ENCODE measurements at places on chromosomes 5 and 9. TPM values are rescaled to one million over a fixed set of nuclear protein-coding genes. Genes with fewer than 3 reads are reported as not detected.

GRCh38 chr5:102818345-102818744, 63.2 kb downstream of the PAM start:
- no peak overlapping the region for H3K27ac ChIP-seq
- H3K4me1 ChIP-seq: peaks cover 11% of the 10 kb centered on the region
- peak; percentile 14 for DNase-seq
- no peaks in the 10 kb centered on the region for H3K27me3 ChIP-seq
- H3K36me3 ChIP-seq: no peaks in the 10 kb centered on the region

- H3K4me3 ChIP-seq: no peak overlapping the region
- no peak for DNase-seq
- H3K27ac ChIP-seq: no peak overlapping the region
- H3K4me1 ChIP-seq: no peaks in the 10 kb centered on the region
- H3K27me3 ChIP-seq: no peaks in the 10 kb centered on the region
These were observed 33.1 kb upstream of the ORM1 start for GRCh38 chr9:114289571-114290481.

- no peaks in the 10 kb centered on the region for H3K36me3 ChIP-seq
- no peak overlapping the region for H3K27ac ChIP-seq
- H3K4me3 ChIP-seq: no peak overlapping the region
These were observed 29.9 kb downstream of the COL5A1 start for GRCh38 chr9:134671341-134672113.

GRCh38 chr5:55667938-55668337, 44.2 kb downstream of the SLC38A9 start:
- H3K36me3 ChIP-seq: no peaks in the 10 kb centered on the region
- no peak for DNase-seq
- H3K4me3 ChIP-seq: no peak overlapping the region
- H3K4me1 ChIP-seq: no peaks in the 10 kb centered on the region
- no peaks in the 10 kb centered on the region for H3K27me3 ChIP-seq

- H3K27me3 ChIP-seq: no peaks in the 10 kb centered on the region
- no peaks in the 10 kb centered on the region for H3K36me3 ChIP-seq
- H3K27ac ChIP-seq: peak overlapping the region; percentile 83
- H3K4me1 ChIP-seq: peaks cover 40% of the 10 kb centered on the region
- no peak for DNase-seq
- H3K4me3 ChIP-seq: peak overlapping the region; percentile 85
These were observed 860 bp upstream of the MARCHF6 start for GRCh38 chr5:10352430-10353240.

DNA sequence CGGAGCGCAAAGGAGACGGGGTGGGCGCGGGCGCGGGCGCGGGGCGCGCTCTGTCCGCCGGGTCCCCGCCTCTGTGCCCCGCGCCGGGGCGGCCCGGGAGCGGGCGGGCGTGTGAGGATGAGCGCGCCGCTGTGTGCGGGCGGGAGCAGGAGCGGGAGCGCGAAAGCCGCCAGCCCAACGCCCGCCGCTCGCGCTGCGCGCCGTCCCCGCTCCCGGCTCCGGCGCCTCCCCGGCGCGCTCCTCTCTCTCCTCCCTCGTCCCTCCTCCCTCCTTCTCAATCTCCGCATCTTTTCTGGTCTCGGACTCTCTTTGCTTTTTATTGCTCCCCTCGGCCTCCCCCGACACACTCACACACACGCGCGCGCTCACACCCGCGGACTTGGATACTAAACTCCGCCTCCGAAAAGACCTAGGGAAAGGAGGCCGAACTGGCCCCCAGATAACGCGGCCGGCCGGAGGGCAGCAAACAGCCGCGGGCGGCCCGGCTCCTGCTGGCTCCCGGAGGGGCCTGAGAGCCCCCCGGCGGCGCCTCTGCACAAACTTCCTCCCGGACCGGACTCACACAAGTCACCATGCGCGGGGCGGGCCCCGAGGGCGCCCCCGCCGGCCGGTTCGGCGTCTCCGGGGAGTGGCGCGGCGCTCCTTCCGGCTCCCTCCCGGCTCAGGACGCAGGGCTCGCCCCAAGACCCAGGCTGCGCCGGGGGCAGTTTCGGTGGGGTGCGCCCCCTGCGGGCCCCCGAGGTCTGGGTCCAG, at the start of gene FIBCD1:
Gene FIBCD1, minus strand, starts transcription at position 596 of the 753 bp plus-strand sequence. CDS start 640 bp downstream, outside the sequence.
- H3K4me1 ChIP-seq: peaks cover 12% of the 10 kb centered on the region
- H3K27ac ChIP-seq: no peak within 1 kb of the TSS
- H3K27me3 ChIP-seq: peaks cover 46% of the 10 kb centered on the region
- no peak within 1 kb of the TSS for H3K4me3 ChIP-seq
- no peak for DNase-seq

DNA sequence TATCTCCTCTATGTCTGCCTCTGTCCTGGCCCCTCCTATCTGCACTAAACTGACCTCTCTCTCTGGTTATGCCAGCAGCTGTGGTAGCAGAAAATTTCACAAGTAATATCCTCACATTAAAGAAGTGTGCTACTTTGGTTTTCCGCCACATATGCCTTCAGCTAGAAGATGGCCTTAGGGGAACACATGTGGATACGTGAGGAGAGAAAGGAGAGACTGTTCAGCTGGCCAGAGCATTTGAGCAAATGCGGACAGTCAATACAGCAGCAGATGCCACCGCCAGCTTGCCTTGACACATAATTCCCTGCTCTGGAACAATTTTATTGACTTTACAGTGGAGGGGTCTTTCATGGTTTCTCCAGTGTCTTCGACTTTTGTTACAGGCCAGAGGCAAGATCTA, 434.6 kb downstream of the TAF11L14 start:
- no peak for DNase-seq
- H3K36me3 ChIP-seq: no peaks in the 10 kb centered on the region
- no peak overlapping the region for H3K27ac ChIP-seq
- no peak overlapping the region for H3K4me3 ChIP-seq
- no peaks in the 10 kb centered on the region for H3K4me1 ChIP-seq

GRCh38 chr9:129108083-129108804, 2.3 kb downstream of the CRAT start:
- peaks cover 28% of the 10 kb centered on the region for H3K4me1 ChIP-seq
- no peak overlapping the region for H3K4me3 ChIP-seq
- no peaks in the 10 kb centered on the region for H3K36me3 ChIP-seq
- H3K27ac ChIP-seq: no peak overlapping the region

- H3K4me1 ChIP-seq: no peaks in the 10 kb centered on the region
- DNase-seq: no peak
These were observed 49.0 kb downstream of the TMEM215 start for GRCh38 chr9:32832346-32832745.

GRCh38 chr9:117405950-117406705, 8.7 kb downstream of the ASTN2 start:
- no peaks in the 10 kb centered on the region for H3K36me3 ChIP-seq
- no peak overlapping the region for H3K4me3 ChIP-seq
- no peak for DNase-seq
- no peak overlapping the region for H3K27ac ChIP-seq

GRCh38 chr9:79155308-79155707, 416.5 kb upstream of the TLE4 start:
- no peaks in the 10 kb centered on the region for H3K4me1 ChIP-seq
- no peak overlapping the region for H3K27ac ChIP-seq
- no peaks in the 10 kb centered on the region for H3K36me3 ChIP-seq
- H3K27me3 ChIP-seq: no peaks in the 10 kb centered on the region

- no peak overlapping the region for H3K4me3 ChIP-seq
- DNase-seq: no peak
- H3K27me3 ChIP-seq: no peaks in the 10 kb centered on the region
- H3K36me3 ChIP-seq: peaks cover 14% of the 10 kb centered on the region
- H3K4me1 ChIP-seq: no peaks in the 10 kb centered on the region
- no peak overlapping the region for H3K27ac ChIP-seq
These were observed 36.7 kb upstream of the SLC6A3 start for GRCh38 chr5:1481959-1482331.

DNA sequence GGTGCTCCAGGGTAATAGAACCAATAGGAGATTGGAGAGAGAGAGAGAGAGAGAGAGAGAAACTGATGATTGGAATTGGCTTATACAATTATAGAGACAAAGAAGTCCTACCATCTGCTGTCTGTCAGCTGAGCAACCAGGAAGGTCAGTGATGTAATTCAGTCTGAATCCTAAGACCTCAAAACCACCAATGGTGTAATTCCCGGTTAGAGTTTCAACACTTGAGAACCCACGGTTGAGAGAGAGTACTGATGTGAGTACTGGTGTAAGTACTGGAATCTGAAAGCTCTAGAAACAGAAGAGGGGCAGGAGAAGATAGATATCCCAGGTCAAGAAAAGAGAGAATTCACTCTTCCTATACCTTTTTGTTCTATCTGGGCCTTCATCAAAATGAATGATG, 775.8 kb downstream of the EFNA5 start:
- H3K27ac ChIP-seq: no peak overlapping the region
- H3K36me3 ChIP-seq: no peaks in the 10 kb centered on the region
- no peaks in the 10 kb centered on the region for H3K4me1 ChIP-seq

GRCh38 chr5:109757490-109757889, 67.8 kb downstream of the MAN2A1 start:
- H3K4me3 ChIP-seq: no peak overlapping the region
- H3K27ac ChIP-seq: no peak overlapping the region
- peaks cover 5% of the 10 kb centered on the region for H3K36me3 ChIP-seq
- H3K4me1 ChIP-seq: peaks cover 10% of the 10 kb centered on the region
- no peaks in the 10 kb centered on the region for H3K27me3 ChIP-seq

- no peak overlapping the region for H3K4me3 ChIP-seq
- DNase-seq: no peak
- H3K4me1 ChIP-seq: no peaks in the 10 kb centered on the region
- no peak overlapping the region for H3K27ac ChIP-seq
- H3K36me3 ChIP-seq: no peaks in the 10 kb centered on the region
These were observed 13.9 kb upstream of the UBLCP1 start for GRCh38 chr5:159249158-159249557.

GRCh38 chr5:33367416-33367815, 73.3 kb upstream of the TARS1 start:
- no peaks in the 10 kb centered on the region for H3K4me1 ChIP-seq
- H3K27ac ChIP-seq: no peak overlapping the region
- H3K36me3 ChIP-seq: no peaks in the 10 kb centered on the region
- H3K27me3 ChIP-seq: no peaks in the 10 kb centered on the region
- DNase-seq: no peak
- H3K4me3 ChIP-seq: no peak overlapping the region

DNA sequence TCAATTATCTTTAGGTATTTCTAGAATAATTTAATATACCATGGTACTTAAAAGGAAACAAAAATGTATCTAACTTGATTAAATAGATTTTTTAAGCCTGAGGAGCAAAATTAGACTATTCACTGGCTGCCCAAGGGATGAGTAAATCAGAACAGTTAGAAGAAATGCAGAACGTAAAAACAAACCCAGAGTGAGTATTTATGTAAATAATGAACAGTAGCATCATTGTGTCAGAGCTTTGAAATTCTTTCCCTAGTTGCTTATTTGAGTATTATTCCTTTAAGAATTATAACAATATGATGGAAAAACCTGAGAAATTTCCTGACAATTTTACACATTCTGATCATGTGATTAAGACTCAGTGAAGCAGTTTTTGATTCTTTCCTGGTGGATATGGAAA, 200.9 kb downstream of the GDNF start:
- H3K27me3 ChIP-seq: no peaks in the 10 kb centered on the region
- DNase-seq: no peak
- no peaks in the 10 kb centered on the region for H3K36me3 ChIP-seq
- no peak overlapping the region for H3K27ac ChIP-seq
- no peak overlapping the region for H3K4me3 ChIP-seq

DNA sequence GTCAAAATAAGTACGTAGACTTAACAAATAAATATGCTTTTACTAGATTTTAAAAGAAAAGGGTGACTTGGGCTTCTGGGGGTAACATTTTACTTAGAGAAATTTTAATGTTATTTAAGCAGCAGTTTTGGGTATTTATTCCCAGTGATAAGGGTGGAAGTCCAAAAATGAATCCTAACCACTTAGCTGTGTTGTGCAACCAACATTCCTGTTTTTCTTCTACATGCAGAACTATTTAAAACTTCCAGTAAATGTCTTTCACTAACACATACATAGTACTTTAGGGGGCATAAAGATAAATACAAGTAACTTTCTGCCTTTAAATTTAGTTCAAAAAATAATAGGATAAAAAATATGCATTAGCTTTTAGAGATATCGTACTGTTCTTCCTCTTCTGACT, 436.7 kb downstream of the CTNND2 start:
- H3K27me3 ChIP-seq: no peaks in the 10 kb centered on the region
- H3K4me1 ChIP-seq: no peaks in the 10 kb centered on the region
- no peak overlapping the region for H3K4me3 ChIP-seq

GRCh38 chr9:42396318-42396717, 212.9 kb downstream of the SPATA31A6 start:
- no peaks in the 10 kb centered on the region for H3K36me3 ChIP-seq
- H3K4me1 ChIP-seq: no peaks in the 10 kb centered on the region
- no peak for DNase-seq
- H3K4me3 ChIP-seq: no peak overlapping the region
- no peak overlapping the region for H3K27ac ChIP-seq

DNA sequence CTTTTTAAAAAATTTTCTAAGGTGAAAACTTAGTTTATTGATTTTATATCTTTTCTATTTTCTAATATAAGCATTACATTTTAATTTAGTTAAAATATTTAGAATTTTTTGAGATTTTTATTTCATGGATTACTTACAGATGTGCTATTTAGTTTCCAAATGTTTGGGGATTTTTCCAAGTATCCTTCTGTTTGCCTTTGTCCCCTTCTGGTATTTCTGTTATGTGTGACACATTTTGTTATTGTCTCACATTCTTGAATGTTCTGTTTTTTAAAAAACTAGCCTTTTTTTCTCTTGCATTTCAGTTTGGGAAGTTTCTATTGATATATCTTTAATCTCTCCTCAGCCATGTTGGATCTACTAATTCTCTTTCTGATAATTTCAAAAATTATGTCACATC, 234.9 kb downstream of the FAM170A start:
- H3K27me3 ChIP-seq: no peaks in the 10 kb centered on the region
- no peak for DNase-seq
- H3K4me1 ChIP-seq: no peaks in the 10 kb centered on the region
- H3K4me3 ChIP-seq: no peak overlapping the region

GRCh38 chr5:27241564-27242257, 203.3 kb upstream of the CDH9 start:
- no peak overlapping the region for H3K27ac ChIP-seq
- no peaks in the 10 kb centered on the region for H3K36me3 ChIP-seq
- no peaks in the 10 kb centered on the region for H3K4me1 ChIP-seq
- H3K4me3 ChIP-seq: no peak overlapping the region
- no peak for DNase-seq
- no peaks in the 10 kb centered on the region for H3K27me3 ChIP-seq

GRCh38 chr5:171984748-171985419, 21.6 kb downstream of the FBXW11 start:
- H3K27me3 ChIP-seq: no peaks in the 10 kb centered on the region
- H3K4me1 ChIP-seq: peaks cover 27% of the 10 kb centered on the region
- H3K4me3 ChIP-seq: no peak overlapping the region

- H3K4me3 ChIP-seq: no peak overlapping the region
- no peaks in the 10 kb centered on the region for H3K36me3 ChIP-seq
- H3K4me1 ChIP-seq: no peaks in the 10 kb centered on the region
These were observed 18.6 kb downstream of the CNTFR start for GRCh38 chr9:34570809-34571480.

GRCh38 chr9:138022121-138022741, 144.6 kb downstream of the CACNA1B start:
- no peaks in the 10 kb centered on the region for H3K27me3 ChIP-seq
- no peaks in the 10 kb centered on the region for H3K36me3 ChIP-seq
- no peak overlapping the region for H3K4me3 ChIP-seq
- no peak overlapping the region for H3K27ac ChIP-seq

GDNF gene
- not detected for polyA plus RNA-seq

NDFIP1 gene
- 98.3 TPM for polyA plus RNA-seq

MBLAC2 gene
- polyA plus RNA-seq: 4.9 TPM

WNT8A gene
- polyA plus RNA-seq: 0.22 TPM

LAMC3 gene
- not detected for polyA plus RNA-seq

MVB12B gene
- polyA plus RNA-seq: 0.30 TPM

SLC2A6 gene
- polyA plus RNA-seq: 0.41 TPM

SOHLH1 gene
- not detected for polyA plus RNA-seq

SMIM32 gene
- polyA plus RNA-seq: not detected

SYK gene
- 1.9 TPM for polyA plus RNA-seq

SLCO6A1 gene
- not detected for polyA plus RNA-seq

IL7R gene
- polyA plus RNA-seq: 514 TPM

ZNF883 gene
- 1.6 TPM for polyA plus RNA-seq

SLC1A3 gene
- polyA plus RNA-seq: not detected

SURF4 gene
- 156 TPM for polyA plus RNA-seq
